ENCODE measurements at places on chromosomes 6 and 20. TPM values are rescaled to one million over a fixed set of nuclear protein-coding genes. Genes with fewer than 3 reads are reported as not detected.

GRCh38 chr20:7147220-7147601, 379.7 kb downstream of the BMP2 start:
- no peak for DNase-seq

- DNase-seq, result no peak
Measured at GRCh38 chr6:168404560-168404959, 36.4 kb upstream of the SMOC2 start.

DNA sequence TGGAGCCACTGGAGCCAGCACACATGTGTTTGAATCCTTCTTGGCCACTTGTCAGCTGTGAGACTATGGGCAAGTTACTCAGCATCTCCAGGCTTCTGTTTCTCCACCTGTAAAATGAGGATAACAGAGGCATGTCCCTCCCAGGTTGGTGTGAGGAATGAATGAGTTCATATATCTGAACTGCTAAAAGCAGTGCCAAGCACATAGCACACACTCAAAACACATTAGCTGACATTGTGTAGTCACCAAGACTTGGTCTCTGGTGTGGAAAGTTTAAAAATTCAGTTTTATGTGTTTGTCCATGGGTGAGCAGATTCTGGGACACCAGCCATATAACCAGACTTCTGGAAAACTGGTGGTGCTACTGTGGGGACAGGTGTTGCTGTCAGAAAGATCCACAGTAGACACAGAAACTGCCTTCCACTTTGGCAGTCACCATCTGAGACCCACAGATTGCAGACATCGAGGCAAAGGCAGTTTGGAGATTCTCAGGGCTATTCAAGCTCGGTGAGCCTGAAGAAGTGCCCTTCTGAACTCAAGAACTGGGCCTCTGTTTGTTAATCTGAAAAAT, 115.8 kb downstream of the MRPL14 start:
- DNase-seq, result no peak

The OLIG3 gene
- total RNA-seq, result not detected

The SIRPG gene
- total RNA-seq, result not detected
